ENCODE measurements at places on chromosomes 3 and 15. TPM values are rescaled to one million over a fixed set of nuclear protein-coding genes. Genes with fewer than 3 reads are reported as not detected.
A peak's percentile ranks its signal among the peaks of the same experiment; 100 is the strongest.

Gene DUOXA2
- total RNA-seq: not detected

Gene SLC24A1
- total RNA-seq: 5.8 TPM

GRCh38 chr3:162491952-162492351, 995.3 kb downstream of the OTOL1 start:
- no peaks in the 10 kb centered on the region for H3K4me1 ChIP-seq
- H3K4me3 ChIP-seq: no peak overlapping the region
- no peak overlapping the region for H3K27ac ChIP-seq
- no peak for DNase-seq

GRCh38 chr3:126213379-126214028, 33.1 kb upstream of the ALDH1L1 start:
- H3K27me3 ChIP-seq: peaks cover 60% of the 10 kb centered on the region
- H3K27ac ChIP-seq: peak overlapping the region; percentile 50
- no peak for DNase-seq
- peaks cover 19% of the 10 kb centered on the region for H3K4me1 ChIP-seq

DNA sequence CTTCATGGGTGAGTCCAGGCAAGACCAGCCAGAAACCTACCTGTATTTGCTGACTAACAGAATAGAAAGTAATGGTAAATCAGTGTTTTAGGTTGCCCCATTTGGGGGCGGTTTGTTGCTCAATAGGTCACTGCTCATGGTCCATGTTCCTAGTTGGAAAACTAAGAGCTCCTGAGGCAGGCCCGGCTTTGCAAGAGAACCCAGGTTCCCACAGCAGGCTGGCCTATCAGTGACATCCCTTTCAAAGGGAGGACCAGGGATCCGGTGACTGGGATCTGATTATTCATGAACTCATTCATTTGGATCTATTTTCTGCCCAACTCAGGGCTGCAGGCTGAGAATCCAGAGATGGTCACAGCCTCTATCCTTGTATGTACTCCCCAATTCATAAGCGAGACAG, 163.9 kb downstream of the WNT7A start:
- H3K4me3 ChIP-seq: no peak overlapping the region
- no peaks in the 10 kb centered on the region for H3K4me1 ChIP-seq
- no peak for DNase-seq
- no peaks in the 10 kb centered on the region for H3K36me3 ChIP-seq
- H3K27ac ChIP-seq: no peak overlapping the region

Gene STRIT1
- not detected for total RNA-seq

- DNase-seq: no peak
- H3K4me1 ChIP-seq: peaks cover 23% of the 10 kb centered on the region
These were observed 21.4 kb downstream of the CALML4 start for GRCh38 chr15:68183616-68184315.

Gene SAXO2
- total RNA-seq: 0.20 TPM

Gene PSTPIP1
- total RNA-seq: 7.9 TPM

DNA sequence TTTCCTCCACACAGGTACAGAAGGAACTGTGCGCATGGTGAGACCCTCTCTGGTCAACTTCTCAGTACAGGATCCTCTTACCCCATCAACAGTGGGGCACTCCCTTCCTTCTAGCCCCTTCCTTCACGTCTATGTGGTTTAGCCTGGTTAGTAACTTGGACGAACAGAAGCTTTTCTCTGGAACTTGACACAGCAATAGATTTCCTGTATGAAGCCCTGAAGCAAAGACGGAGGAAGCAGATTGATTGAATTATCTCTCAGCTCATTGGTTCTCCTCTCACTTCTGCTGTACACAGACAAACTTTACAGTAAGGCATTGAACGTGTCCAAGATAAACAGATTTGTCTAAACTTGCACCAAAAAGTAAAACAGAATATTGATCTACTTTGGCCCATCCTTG, at the start of gene CD200R1:
CD200R1 (minus strand) TSS at position 210 of the 400 bp plus-strand sequence. CDS start 246 bp downstream, outside the sequence.
- H3K4me3 ChIP-seq: no peak within 1 kb of the TSS
- no peaks in the 10 kb centered on the region for H3K27me3 ChIP-seq
- peak within 1 kb of the TSS; percentile 10 for H3K27ac ChIP-seq
- H3K4me1 ChIP-seq: peaks cover 4% of the 10 kb centered on the region
- no peak for DNase-seq

Gene CCNB2
- total RNA-seq: 5.2 TPM

Gene ADAM10
- 62.4 TPM for total RNA-seq

GRCh38 chr3:38343797-38344594, 2.6 kb upstream of the XYLB start:
- no peak for DNase-seq

DNA sequence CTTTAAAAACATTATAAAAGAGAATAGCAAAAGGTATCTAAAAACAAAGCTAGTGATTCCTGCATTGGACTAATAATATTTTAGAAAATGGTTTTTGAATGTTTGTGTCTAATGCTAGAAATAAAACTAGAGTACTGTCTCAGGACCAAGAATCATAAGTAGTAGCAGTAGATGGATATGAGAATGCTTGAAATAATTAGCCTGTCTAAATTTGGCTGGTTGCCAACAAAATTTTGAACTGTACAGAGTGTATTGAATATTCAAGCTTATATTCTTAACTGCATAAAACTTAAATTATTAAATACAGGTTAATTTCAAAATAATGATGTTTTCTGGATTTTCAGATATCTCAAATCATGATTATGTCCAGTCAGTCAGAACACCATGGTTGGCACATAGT, 14.0 kb downstream of the ABHD5 start:
- no peaks in the 10 kb centered on the region for H3K27me3 ChIP-seq
- H3K4me3 ChIP-seq: no peak overlapping the region
- no peaks in the 10 kb centered on the region for H3K4me1 ChIP-seq
- H3K36me3 ChIP-seq: no peaks in the 10 kb centered on the region

GRCh38 chr3:48465531-48466378, 19.2 kb downstream of the ATRIP start:
- no peaks in the 10 kb centered on the region for H3K27me3 ChIP-seq
- DNase-seq: peak; percentile 95
- peaks cover 47% of the 10 kb centered on the region for H3K4me1 ChIP-seq
- peak overlapping the region; percentile 48 for H3K4me3 ChIP-seq
- H3K36me3 ChIP-seq: no peaks in the 10 kb centered on the region

DNA sequence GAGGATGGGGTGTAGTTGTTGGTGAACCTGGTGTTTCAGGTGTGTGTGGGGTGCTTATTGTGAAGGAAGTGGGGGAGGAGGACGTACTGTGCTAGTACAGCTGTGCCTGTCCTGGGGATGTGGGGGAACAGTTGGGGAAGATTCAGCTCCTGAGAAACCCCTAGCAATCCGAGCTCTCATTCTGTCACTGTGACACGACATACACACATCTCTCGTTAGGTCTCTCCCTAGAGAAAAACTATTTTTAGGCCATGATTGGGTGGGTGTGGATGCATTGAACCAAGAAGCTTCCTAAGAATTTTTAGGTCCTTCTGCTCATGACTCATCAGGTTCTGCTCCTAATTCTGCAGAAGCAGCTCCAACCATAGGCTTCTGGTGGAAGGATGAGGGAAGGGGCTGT, 54.3 kb downstream of the SLC30A4 start:
- H3K36me3 ChIP-seq: no peaks in the 10 kb centered on the region
- H3K27me3 ChIP-seq: no peaks in the 10 kb centered on the region
- no peaks in the 10 kb centered on the region for H3K4me1 ChIP-seq
- H3K27ac ChIP-seq: no peak overlapping the region

DNA sequence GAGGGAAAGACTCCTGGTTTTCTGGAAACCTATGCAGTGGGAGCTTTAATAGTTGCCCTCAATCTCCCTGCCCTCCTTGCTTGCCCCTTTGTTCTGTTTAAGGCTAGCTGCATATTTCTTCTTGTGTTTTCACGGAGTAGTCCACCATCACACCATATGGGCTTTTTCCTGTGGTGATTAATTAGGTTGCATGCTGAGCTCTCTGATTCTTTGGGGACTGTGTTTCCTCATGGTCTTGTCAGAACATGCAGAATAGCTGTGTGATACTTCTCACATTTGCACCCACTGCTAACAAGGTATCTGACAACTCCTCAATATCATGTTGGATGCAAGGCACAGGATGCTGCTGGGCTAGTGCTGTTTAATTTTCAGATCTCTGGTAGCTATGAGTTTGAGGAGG, 139.6 kb downstream of the PTPRG start:
- no peaks in the 10 kb centered on the region for H3K36me3 ChIP-seq
- no peaks in the 10 kb centered on the region for H3K27me3 ChIP-seq
- peaks cover 17% of the 10 kb centered on the region for H3K4me1 ChIP-seq
- no peak overlapping the region for H3K4me3 ChIP-seq
- DNase-seq: no peak

Gene DISP2
- total RNA-seq: 8.6 TPM

Gene SPSB4
- not detected for total RNA-seq

Gene BAHD1
- total RNA-seq: 23.3 TPM

Measured in transverse colon (tissue), 4 donors.